ENCODE measurements at places on chromosomes 7 and 10. TPM values are rescaled to one million over a fixed set of nuclear protein-coding genes. Genes with fewer than 3 reads are reported as not detected.

The TMEM140 gene
- total RNA-seq, result 13.3 TPM

The SPDYE8 gene
- total RNA-seq, result not detected

The PRLHR gene
- total RNA-seq, result 0.43 TPM

The CDNF gene
- total RNA-seq, result 212 TPM

The MBL2 gene
- total RNA-seq, result not detected

The ERVW-1 gene
- total RNA-seq, result 0.18 TPM

The DYNC1I1 gene
- 69.4 TPM for total RNA-seq

The MTURN gene
- 16.1 TPM for total RNA-seq

The CYP3A7 gene
- not detected for total RNA-seq

The SRI gene
- 33.5 TPM for total RNA-seq

The ITGB8 gene
- total RNA-seq, result 24.6 TPM

The SCART1 gene
- 8.1 TPM for total RNA-seq

- no peak overlapping the region for H3K4me3 ChIP-seq
- H3K27ac ChIP-seq, result peak overlapping the region; percentile 23
- peaks cover 56% of the 10 kb centered on the region for H3K4me1 ChIP-seq
- peaks cover 53% of the 10 kb centered on the region for H3K36me3 ChIP-seq
- H3K27me3 ChIP-seq, result no peaks in the 10 kb centered on the region
- no peak for DNase-seq
Measured at GRCh38 chr7:4751398-4751947, 23.9 kb upstream of the AP5Z1 start.

GRCh38 chr10:95896071-95896850 is 11.5 kb upstream of the CC2D2B start:
- H3K36me3 ChIP-seq, result peaks cover 36% of the 10 kb centered on the region
- H3K27ac ChIP-seq, result no peak overlapping the region

DNA sequence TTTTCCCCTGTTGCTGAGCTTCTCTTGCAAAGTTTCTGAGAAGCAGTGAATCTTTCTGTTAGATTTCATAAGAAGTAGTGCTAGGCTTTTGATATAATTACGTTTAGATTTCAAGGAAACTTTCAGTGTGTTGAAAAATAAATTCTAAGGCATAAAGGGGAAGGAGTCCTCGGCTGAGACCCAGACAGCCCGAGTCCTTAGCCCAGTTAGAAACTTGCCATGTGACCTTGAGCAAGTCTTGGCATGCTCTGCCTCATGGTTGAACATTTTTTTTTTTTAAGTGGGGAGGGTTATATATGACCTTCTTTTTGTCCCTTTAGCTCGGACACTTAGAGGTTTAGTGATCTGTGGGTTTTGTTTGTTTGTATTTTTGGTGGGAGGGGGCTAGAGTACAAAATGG is 117.5 kb downstream of the TCF7L2 start:
- no peak overlapping the region for H3K27ac ChIP-seq
- H3K36me3 ChIP-seq, result no peaks in the 10 kb centered on the region

- H3K27me3 ChIP-seq, result no peaks in the 10 kb centered on the region
- H3K27ac ChIP-seq, result no peak overlapping the region
- DNase-seq, result no peak
Measured at GRCh38 chr7:87507446-87507845, 32.0 kb upstream of the ABCB4 start.

- DNase-seq, result no peak
- H3K4me3 ChIP-seq, result no peak overlapping the region
- H3K36me3 ChIP-seq, result no peaks in the 10 kb centered on the region
- H3K4me1 ChIP-seq, result peaks cover 32% of the 10 kb centered on the region
- no peaks in the 10 kb centered on the region for H3K27me3 ChIP-seq
Measured at GRCh38 chr7:69739190-69739589, 140.9 kb downstream of the AUTS2 start.

- peaks cover 12% of the 10 kb centered on the region for H3K4me1 ChIP-seq
- no peaks in the 10 kb centered on the region for H3K27me3 ChIP-seq
- no peak for DNase-seq
Measured at GRCh38 chr7:92626281-92626809, 36.2 kb upstream of the FAM133B start.

GRCh38 chr10:92756201-92757065 is 66.7 kb downstream of the HHEX start:
- no peak overlapping the region for H3K4me3 ChIP-seq
- no peaks in the 10 kb centered on the region for H3K36me3 ChIP-seq
- DNase-seq, result peak; percentile 39
- H3K4me1 ChIP-seq, result peaks cover 28% of the 10 kb centered on the region
- no peaks in the 10 kb centered on the region for H3K27me3 ChIP-seq

GRCh38 chr10:79938728-79939406 is 10.0 kb downstream of the SFTPD start:
- H3K27me3 ChIP-seq, result no peaks in the 10 kb centered on the region
- no peaks in the 10 kb centered on the region for H3K36me3 ChIP-seq
- H3K27ac ChIP-seq, result no peak overlapping the region
- no peaks in the 10 kb centered on the region for H3K4me1 ChIP-seq
- no peak overlapping the region for H3K4me3 ChIP-seq
- DNase-seq, result peak; percentile 46

DNA sequence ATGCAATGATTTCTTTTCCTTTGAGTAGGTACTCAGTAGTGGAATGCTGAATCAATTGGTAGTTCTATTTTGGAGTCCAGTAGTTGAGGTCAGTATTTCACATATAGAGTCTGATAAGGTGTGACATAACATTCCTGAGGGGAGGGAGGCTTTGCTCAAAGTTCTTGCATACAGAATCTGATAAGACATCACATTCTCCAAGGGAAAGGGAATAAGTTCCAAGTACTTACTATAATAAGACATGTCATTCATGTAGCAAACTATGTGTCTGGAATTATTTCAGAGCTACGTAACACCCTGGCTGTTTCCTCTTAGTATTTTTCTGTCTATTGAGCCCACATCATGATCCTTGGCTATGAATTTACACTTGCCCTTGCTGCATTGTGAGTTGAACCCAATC is 74.3 kb upstream of the POM121L12 start:
- no peak overlapping the region for H3K4me3 ChIP-seq
- no peaks in the 10 kb centered on the region for H3K4me1 ChIP-seq
- H3K36me3 ChIP-seq, result no peaks in the 10 kb centered on the region
- no peak for DNase-seq
- H3K27me3 ChIP-seq, result no peaks in the 10 kb centered on the region

DNA sequence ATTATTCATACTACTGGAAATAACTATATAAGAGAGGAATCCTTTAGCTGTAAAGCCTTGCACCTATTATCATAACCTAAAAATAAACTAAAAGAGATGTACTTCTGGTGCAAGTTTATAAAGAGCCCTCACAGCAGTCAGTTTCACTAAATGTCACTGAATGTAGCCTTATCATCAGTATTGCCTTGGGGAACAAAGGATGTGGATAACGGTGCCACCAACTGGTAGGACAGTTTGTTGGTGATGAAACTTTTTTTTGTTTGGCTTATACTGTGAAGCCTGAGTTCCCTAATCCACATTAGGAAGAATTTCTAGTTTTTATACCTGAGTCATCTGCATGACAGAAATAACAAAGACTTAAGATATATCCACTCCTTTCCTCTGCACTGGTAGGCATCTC is 117.9 kb upstream of the COL1A2 start:
- DNase-seq, result no peak
- no peak overlapping the region for H3K27ac ChIP-seq
- H3K36me3 ChIP-seq, result no peaks in the 10 kb centered on the region
- H3K27me3 ChIP-seq, result no peaks in the 10 kb centered on the region
- no peaks in the 10 kb centered on the region for H3K4me1 ChIP-seq

DNA sequence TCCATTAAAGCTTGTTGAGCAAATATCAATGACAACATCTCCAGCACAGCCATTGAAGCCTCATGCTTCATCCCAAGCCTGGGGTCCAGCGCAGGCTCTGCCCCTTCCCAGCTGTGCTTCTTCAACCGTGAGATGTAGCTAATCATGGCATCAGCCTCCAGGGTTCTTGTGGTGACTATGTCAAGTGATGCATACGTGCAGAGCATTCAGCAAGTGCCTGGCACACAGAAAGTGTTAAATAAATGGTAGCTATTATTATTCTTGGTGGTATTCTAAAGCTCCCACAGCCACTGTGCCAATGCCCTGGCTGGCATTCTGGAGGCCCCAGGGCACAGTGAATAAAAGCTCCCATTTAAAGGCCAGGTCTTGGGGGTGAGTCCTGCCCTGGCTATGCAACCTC is 146.6 kb downstream of the WDR11 start:
- no peak overlapping the region for H3K4me3 ChIP-seq
- DNase-seq, result no peak
- H3K36me3 ChIP-seq, result no peaks in the 10 kb centered on the region
- H3K4me1 ChIP-seq, result peaks cover 7% of the 10 kb centered on the region

DNA sequence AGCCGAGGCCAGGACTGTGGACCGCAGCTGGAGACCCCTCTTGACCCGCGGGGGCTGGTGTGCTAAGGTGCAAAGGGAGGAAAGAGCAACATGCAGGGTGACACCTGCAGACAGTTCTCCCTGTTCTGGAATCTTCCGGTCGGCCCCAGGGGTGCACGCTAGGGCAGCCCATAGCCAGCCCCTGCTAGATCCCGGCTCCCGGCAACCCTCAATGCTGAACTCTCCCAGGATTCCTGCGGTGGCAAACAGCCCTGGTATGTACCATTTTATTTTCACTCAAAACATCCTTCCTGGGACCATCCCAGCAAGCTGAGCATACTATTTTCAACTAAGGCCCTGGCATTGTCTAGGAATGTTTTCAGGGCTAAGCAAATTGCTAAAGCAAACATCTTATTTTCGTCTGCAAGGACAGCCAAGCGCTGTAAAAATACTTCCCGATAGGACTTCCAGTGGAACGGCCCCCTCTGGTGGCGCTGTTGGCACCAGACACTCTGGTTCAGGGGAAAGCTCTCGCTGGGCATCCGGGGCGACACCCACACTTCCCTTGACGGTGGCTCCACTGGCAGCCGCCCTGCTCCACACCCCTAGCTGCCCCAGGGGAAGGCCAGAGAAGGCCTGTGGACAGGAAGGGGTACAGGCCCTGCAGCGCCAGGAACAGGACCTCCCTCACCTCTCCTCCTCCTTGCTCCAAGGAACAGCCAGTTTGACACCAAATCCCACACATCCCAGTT is 99.4 kb downstream of the CTBP2 start:
- peak; percentile 88 for DNase-seq
- peak overlapping the region; percentile 78 for H3K27ac ChIP-seq
- no peak overlapping the region for H3K4me3 ChIP-seq
- H3K4me1 ChIP-seq, result peaks cover 85% of the 10 kb centered on the region
- H3K36me3 ChIP-seq, result no peaks in the 10 kb centered on the region

GRCh38 chr10:76411729-76412435 is 980.5 kb downstream of the LRMDA start:
- no peaks in the 10 kb centered on the region for H3K4me1 ChIP-seq
- no peak overlapping the region for H3K4me3 ChIP-seq
- H3K27ac ChIP-seq, result no peak overlapping the region
- no peaks in the 10 kb centered on the region for H3K27me3 ChIP-seq

- no peaks in the 10 kb centered on the region for H3K36me3 ChIP-seq
- no peaks in the 10 kb centered on the region for H3K27me3 ChIP-seq
- no peak overlapping the region for H3K27ac ChIP-seq
- H3K4me3 ChIP-seq, result no peak overlapping the region
- no peak for DNase-seq
- peaks cover 27% of the 10 kb centered on the region for H3K4me1 ChIP-seq
Measured at GRCh38 chr10:33293531-33294170, 40.8 kb downstream of the NRP1 start.

DNA sequence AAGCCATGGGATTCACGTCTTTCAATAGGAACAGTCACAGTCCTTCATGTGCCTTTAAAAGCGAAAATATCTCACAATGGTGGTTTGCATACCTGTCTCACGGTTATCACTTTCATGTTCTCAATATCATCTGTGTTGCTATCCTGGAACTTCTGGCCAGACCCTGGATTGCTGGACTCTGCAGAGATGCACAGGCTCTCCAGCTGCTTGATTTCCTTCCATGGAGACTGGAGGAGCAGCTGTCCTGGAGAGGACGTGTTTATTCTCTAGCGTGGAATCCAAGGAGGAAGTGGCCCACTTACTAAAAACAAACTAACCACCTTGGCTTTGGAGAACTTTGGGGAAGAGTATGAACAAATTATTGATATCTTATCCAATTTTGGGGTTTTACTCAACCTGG is 16.5 kb downstream of the BTBD16 start:
- no peaks in the 10 kb centered on the region for H3K4me1 ChIP-seq
- H3K36me3 ChIP-seq, result no peaks in the 10 kb centered on the region
- no peaks in the 10 kb centered on the region for H3K27me3 ChIP-seq
- no peak overlapping the region for H3K27ac ChIP-seq
- DNase-seq, result no peak

DNA sequence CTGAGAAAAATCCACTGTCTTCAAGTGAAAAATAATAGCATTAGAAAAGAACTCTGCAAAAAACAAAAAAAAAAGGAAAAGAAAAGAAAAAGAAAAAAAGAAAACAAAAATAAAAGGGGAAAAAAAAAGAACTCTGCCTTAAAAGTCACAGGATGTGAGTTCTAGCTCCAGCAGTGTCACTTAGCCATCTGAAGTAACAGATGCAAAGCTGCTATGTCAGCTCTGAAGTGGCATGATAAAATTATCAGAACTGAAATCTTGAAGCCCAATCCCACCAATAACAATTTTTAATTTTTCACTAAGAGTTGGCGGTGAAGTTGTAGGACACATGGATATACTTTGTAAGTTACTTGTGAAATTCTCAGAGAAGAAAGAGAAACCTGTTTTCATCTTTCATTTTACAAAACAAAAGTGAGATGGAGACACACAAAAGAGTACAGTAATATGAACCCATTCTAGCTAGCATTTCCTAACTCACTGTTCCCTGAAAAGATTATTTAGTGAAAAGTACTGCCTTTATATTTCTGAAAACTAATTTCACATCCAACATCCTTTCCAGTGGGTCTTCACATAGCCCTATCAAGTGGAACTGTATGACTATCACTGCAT is 103.5 kb downstream of the ELAPOR2 start:
- no peak overlapping the region for H3K27ac ChIP-seq
- H3K36me3 ChIP-seq, result no peaks in the 10 kb centered on the region
- H3K4me1 ChIP-seq, result no peaks in the 10 kb centered on the region
- H3K4me3 ChIP-seq, result no peak overlapping the region
- no peak for DNase-seq
- H3K27me3 ChIP-seq, result no peaks in the 10 kb centered on the region

DNA sequence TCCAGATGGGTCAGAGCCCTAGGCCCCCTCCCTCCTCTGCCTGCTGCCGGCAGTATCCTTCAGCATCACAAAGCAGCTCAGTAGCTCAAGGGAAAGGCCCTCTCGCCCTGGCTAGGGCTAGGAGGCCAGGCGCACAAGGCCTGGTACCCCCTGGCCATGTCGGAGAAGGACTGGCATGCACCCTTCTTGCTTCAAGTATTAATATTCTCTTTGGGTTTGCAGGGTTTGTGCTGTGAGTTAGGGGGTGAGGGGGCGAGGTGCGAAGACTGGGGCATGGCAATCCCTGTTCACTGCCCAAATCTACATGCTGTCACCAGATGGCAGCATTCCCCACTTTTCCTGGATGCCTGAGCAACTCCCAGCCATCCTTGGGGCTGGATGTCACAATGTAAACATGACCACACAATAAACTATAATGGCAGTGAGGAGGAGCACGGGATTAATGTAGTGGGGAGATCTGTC is 105.2 kb downstream of the NEURL1 start:
- H3K27me3 ChIP-seq, result no peaks in the 10 kb centered on the region
- peaks cover 24% of the 10 kb centered on the region for H3K36me3 ChIP-seq
- DNase-seq, result peak; percentile 60
- H3K4me3 ChIP-seq, result no peak overlapping the region
- no peaks in the 10 kb centered on the region for H3K4me1 ChIP-seq

GRCh38 chr10:73908853-73909539 is 1.9 kb upstream of the PLAU start:
- peaks cover 31% of the 10 kb centered on the region for H3K27me3 ChIP-seq
- DNase-seq, result peak; percentile 61
- H3K4me1 ChIP-seq, result peaks cover 34% of the 10 kb centered on the region
- H3K36me3 ChIP-seq, result peaks cover 5% of the 10 kb centered on the region

Data from stomach (tissue), 19 donors.